ENCODE measurements at places on chromosomes 7 and 10.

DNA sequence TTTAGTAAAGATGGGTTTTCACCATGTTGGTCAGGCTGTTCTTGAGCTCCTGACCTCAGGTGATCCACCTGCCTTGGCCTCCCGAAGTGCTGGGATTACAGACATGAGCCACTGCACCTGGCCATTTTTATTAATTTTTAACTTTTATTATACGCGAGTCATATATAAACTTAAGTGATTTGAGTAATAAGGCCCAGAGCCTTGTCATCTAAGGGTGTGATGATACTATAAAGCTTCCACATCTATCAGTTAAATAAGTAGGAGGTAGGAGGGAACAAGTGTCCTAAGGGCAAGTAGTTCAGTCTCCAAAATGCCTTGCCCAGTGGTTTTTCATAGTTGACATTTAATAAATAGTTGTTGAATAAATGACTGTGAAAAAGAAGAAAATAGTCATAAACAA lies 13.3 kb upstream of the HILPDA start:
- no peak for DNase-seq

- no peak for DNase-seq
Observed at GRCh38 chr7:32501522-32501921, 6.2 kb downstream of the AVL9 start.

GRCh38 chr10:21263263-21263803 lies 262.1 kb downstream of the SKIDA1 start:
- no peak for DNase-seq

- no peak for DNase-seq
Observed at GRCh38 chr10:124124123-124124768, 30.8 kb upstream of the CHST15 start.

DNA sequence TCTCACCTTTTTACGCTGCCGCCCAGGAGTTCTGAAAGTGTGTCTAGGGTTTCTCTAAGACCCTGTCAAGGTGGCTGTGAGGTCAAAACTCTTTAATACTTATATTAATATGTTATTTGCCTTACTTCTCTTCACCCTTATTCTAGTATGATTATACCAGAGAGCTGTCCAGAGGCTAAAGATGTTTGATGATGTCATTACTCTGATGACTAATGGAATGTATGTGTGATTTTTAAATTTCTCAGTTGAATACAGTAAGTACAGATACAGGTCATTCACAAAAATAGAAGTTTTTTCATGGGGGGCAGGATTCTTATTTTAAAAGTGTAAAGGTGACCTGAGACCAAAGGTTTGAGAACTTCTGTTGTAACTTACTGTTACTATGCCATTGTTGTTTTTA lies 150.6 kb upstream of the FOXP2 start:
- no peak for DNase-seq

DNA sequence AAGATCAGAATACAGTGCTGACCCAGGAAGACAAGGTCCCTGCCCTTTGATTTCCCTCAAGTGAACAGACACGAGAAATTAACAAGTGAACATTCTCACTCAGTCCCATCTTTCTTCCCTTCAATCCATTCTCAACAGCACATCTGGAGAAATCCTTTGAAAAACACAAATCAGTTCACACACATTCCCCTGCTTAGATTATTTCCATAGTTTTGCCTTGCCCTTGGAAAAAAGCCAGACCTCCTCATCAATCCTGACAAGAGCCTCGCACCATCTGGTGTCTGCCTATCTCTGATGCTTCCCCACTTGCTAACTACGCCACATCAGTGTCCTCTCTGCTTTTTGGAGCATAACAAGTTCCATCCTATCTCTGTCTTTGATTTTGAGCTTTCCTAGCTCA lies 94.4 kb upstream of the KIAA1217 start:
- DNase-seq: no peak

DNA sequence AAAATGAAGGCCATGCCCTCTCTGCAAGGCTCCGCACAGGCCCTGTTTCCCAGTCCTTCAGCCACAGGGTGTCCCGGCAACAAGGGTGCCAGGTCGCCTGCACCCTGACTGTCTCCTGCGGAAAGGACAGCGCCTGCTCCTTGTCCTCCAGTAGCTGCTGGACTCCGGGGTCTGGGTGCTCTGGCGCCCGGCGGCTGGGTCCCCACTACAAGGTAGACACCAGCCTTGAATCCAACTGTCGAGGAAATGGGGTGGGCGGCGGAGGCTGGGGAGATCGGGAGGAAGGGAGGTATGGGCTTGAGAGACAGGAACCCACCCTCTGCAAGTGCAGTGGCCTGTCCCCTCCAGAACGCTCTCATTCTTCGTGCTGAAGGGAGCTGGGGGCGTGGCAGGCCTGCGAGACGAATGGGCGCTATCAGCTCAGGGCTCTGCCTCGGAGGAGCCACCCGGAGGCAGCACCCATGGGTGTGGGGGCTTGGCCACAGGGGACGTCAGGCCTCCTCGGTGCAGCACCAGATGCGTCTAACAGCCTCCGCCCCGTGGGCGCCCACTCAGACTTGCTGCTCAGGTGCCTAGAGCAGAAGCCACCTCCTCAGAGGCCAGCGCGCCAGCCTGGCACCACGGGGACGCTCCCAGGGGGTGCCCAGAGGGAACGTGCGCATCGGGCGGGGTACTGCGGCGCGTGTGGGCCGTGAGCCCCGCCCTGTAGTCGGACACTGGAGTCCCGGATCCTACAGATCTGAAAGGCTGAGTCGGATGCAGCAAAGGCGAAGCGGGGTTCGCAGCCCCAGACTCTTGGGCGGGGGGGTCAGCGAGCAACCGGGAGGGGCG lies 15.6 kb downstream of the ADAM8 start:
- no peak for DNase-seq

GRCh38 chr10:129949891-129950291 lies 14.2 kb downstream of the EBF3 start:
- no peak for DNase-seq

GRCh38 chr10:15043674-15044073 lies at the start of gene OLAH:
Gene OLAH (plus strand): TSS chr10:15043943. CDS start chr10:15047289, 3,346 bp downstream.
- DNase-seq: no peak

GRCh38 chr7:47943676-47944474 lies 4.4 kb downstream of the PKD1L1 start:
- DNase-seq: no peak

GRCh38 chr10:36789974-36790373 lies 335.4 kb upstream of the ANKRD30A start:
- DNase-seq: no peak

- no peak for DNase-seq
Observed at GRCh38 chr7:155835446-155836215, 23.4 kb upstream of the SHH start.

- DNase-seq: no peak
Observed at GRCh38 chr7:108511939-108512338, 14.0 kb downstream of the PNPLA8 start.

GRCh38 chr7:133534816-133535215 lies 281.9 kb downstream of the EXOC4 start:
- no peak for DNase-seq

DNA sequence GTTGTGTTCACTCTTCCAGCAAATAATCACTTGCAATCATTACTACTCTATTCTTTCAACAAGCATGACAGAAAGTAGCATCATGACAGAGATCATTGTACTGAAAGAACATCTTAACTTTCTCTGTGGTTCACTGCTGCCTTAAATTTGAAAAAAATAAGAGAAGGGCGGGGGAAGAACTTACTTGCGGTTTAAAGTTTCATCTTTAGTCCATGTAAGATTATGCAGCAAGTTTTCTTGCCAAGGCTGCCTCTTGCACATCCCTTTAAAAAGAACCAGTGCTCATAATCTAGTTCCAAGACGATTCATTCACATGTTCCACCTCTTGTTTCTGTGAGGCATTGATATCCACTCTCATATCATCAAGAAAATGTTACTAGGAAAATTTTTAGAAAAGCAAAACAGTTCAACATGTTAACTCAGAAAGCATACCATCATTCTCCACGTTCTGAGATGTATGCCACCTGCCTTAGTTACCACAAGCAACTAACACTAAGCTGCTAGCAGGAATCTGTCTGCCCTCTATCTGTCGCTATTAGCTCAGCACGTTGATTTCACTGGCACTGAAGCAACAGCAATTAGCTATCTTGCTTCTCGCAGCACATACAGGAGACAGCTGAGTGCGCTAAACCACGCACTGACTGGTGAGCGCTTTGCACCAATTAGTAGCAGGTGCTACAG lies at the start of gene PCDH15:
Gene PCDH15 (minus strand): TSS at position 491 of the 681 bp plus-strand sequence. CDS start 136,969 bp downstream, outside the sequence.
- DNase-seq: peak; percentile 47

- DNase-seq: no peak
Observed at GRCh38 chr7:27182285-27182841, 2.7 kb downstream of the HOXA11 start.

GRCh38 chr7:88771417-88771816 lies 11.9 kb downstream of the ZNF804B start:
- DNase-seq: no peak

GRCh38 chr7:115635376-115635775 lies 395.2 kb downstream of the TFEC start:
- DNase-seq: no peak

- DNase-seq: no peak
Observed at GRCh38 chr7:44272456-44272855, 52.9 kb downstream of the CAMK2B start.

- no peak for DNase-seq
Observed at GRCh38 chr7:116970238-116970910, 17.1 kb downstream of the ST7 start.

DNA sequence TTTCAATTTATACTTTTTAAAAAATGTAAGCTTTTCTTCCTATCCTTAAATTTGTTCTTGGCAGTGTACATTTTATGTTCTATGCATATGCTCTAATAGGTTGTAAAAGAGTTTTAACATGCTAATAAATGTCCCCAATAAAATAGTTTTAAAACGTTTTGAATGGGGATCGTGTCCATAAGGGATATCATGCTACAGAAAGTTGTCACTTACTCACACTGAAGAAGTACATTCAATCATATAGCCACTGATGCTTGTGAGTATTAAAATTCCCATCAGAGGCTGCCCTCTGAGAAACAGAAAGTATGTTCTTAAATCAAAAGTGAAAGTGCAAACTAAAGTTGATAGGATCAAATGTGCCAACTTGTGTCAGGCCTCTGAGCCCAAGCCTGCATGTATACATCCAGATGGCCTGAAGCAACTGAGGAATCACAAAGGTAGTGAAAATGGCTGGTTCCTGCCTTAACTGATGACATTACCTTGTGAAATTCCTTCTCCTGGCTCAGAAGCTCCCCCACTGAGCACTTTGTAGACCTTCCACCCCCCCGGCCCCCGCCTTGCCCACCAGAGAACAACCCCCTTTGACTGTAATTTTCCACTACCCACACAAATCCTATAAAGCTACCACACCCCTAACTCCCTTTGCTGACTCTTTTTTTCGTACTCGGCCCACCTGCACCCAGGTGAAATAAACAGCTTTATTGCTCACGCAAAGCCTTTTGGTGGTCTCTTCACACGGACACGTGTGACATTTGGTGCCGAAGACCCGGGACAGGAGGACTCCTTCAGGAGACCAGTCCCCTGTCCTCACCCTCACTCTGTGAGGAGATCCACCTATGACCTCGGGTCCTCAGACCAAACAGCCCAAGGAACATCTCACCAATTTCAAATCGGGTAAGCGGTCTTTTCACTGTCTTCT lies 877 bp upstream of the NOD1 start:
- no peak for DNase-seq

- DNase-seq: no peak
Observed at GRCh38 chr7:128935342-128935730, 2.4 kb upstream of the IRF5 start.

DNA sequence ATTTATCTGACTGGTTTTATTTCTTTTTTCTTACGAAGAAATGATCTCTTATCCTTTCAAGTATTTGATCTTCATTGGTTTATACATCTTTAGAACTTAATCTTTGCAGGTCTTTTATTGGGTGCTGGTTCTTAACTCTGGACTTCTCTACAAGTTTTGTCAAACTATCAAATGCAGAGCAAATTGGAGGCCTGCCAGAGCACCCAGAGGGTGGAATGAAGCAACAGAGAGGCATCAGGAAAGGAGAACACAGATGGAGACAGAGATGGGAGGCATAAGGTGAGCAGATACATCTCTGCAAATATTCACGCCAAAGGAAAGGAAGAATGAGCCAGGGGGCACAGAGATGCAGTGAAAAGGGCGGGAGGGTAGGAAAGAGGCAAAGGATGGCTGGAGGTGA lies 130.3 kb downstream of the PKD1L1 start:
- DNase-seq: no peak

GRCh38 chr10:118271671-118272070 lies 70.5 kb downstream of the FAM204A start:
- DNase-seq: no peak

GRCh38 chr7:43650457-43651052 lies 67.6 kb downstream of the STK17A start:
- no peak for DNase-seq

- DNase-seq: no peak
Observed at GRCh38 chr10:119673271-119673670, 22.1 kb downstream of the BAG3 start.

DNA sequence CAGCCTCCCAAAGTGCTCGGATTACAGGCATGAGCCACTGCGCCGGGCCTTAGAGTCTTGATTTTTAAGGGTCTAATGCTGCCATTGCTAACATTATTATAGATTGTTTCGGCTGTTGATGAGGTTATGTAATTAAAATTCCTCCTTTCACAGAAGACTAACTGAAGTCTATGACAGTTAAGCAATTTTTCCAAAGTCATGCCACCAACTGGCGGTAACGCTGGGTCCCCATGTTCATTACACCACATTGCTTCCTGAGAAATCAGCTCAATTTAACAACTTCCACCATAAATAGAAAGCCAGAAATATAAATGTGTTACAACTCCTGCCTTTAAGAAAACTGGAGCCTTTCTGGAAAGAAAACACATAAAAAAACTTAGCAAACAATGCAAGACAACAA lies 3.5 kb downstream of the ERLIN1 start:
- no peak for DNase-seq

GRCh38 chr10:16231176-16231575 lies 205.6 kb upstream of the PTER start:
- DNase-seq: no peak

DNA sequence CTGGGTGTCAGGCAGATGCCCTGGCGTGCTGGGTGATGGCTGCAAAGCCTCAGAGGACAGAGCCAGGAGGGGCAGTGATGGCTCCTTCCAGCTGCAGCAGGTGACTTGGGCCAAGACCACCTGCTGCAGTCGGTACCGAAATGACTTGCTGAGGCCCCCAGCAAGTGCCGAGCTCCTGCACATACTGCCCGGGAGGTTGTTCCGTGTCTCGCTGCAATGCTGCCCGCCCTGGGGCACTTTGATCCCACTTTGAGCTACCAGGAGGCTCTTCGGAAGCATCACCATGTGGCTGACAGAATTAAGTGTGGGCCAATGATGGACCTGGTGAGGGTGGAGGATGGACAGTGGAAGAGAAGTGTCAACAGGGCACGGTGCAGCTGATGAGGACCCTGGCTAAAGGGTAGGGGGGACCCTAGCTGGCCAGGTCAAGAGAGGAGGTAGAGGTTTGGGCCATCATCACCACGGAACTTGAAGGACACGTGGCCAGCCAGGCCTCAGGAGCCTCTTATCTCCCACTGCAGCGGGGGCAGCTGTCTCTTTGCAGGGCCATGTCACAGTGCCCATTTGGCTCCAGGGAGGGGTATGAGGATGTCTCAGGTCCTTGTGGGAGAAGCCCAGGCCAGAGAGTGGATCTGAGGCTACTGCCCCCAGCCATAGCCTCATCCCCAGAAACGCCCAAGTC lies 51.1 kb upstream of the NANOS1 start:
- no peak for DNase-seq

Data from right renal pelvis (tissue), 4 donors.